ENCODE measurements at places on chromosomes 6 and 20.

GRCh38 chr6:13630499-13630898, 15.4 kb downstream of the NOL7 start:
- no peak for DNase-seq

GRCh38 chr20:58023346-58023745, 205.1 kb downstream of the ANKRD60 start:
- DNase-seq: peak; percentile 32

DNA sequence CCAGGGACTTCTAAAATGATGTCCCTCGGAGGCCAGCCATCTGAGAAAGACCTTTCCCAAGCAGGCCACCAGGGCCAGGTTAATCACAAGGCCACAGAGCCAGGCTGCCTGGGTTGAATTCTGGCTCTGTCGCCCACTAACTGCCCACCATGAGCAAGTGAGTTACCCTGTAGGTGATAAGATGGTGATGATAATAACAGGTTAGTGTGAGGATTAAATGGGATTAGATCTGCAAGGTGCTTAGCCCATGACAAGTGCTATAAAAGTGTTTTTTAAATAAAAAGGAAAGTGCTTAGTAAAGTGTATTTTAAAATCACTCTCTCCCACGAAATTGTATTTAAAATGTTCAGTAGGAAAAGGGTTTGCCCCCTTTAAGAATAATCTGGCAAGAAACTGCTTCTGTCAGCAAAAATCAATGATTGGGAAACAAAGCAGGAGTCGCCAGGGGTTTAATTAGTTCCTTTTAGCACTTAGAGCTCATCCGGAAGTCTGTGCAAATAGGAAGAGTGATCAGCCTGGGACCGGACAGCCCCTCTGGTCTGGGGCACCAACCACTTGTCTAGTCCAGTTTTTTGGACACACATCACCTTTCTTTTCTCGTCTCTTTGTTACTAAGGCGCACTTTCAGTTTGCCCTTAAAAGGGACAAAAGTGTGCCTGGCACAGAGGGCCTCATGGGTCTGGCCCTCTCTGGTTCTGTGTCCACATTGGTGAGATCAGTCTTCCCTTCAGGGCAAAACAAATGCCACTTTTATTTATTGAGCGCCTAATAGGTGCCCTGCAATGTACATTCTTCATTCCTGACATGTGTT, 150.4 kb downstream of the GRM4 start:
- no peak for DNase-seq

- DNase-seq: no peak
Observed at GRCh38 chr6:158905277-158905676, 86.1 kb upstream of the EZR start.

DNA sequence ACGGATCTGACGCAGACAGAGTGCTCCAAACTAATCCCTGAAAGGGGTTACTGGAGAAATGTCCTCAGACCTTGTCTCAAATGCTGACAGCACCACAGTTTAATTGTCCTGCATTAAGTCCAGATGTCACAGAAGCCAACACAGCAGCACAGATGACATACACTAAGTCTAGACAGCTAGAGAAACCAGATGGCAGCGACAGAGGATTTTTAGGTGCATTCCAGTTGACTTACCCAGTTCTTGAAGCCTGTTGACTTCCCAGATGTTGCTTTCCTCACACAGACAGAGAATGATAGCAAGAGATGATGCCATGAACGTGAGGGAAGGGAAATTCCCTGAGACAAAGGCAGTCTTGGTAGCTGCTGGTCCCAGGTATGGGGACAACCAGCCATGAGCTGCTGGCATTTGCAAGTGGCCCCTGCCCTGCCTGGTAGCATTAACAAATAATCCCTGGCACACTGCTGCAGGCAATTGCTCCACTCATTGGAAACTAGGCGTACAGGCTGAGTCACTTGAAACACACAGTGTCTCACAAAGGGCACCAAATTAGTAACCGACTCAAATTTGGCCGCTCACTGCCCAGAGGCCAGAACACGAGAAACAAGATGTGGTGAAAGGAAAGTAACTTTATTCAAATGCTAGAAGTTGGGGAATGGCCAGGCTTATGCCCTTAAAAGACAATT, 52.2 kb downstream of the ADGB start:
- no peak for DNase-seq

- DNase-seq: no peak
Observed at GRCh38 chr6:28995093-28995650, 9.9 kb downstream of the ZNF311 start.

- DNase-seq: no peak
Observed at GRCh38 chr6:15444881-15445280, 199.0 kb downstream of the JARID2 start.

- no peak for DNase-seq
Observed at GRCh38 chr6:12385316-12385715, 95.2 kb downstream of the EDN1 start.

GRCh38 chr6:144793744-144794143, 508.6 kb downstream of the UTRN start:
- DNase-seq: no peak

DNA sequence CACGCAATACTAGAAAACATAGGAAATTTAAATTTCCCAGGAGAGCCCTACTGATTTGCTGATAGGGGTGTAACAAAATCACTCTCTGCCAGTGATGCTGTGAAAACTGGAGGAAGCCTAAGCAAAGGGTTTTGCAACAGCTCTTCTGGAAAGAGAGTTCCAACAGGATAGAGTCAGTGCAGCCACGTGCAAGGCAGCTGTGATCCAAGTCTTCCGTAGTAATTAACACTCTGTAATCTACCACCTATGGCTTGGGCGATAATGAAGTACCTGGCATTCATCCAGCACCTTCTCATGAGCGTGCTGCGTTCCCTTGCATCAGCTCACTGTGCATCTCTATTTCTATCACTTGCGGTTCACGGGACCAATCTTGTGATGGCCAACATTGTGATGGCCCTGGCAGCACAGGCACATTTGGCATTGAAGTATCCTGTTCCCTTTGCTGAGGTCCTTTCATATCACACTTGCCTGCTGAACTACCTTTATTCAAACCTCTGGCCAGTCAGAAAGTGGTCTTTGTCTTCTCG, 48.2 kb downstream of the IRF4 start:
- no peak for DNase-seq

- no peak for DNase-seq
Observed at GRCh38 chr6:131316654-131317053, 181.4 kb downstream of the AKAP7 start.

DNA sequence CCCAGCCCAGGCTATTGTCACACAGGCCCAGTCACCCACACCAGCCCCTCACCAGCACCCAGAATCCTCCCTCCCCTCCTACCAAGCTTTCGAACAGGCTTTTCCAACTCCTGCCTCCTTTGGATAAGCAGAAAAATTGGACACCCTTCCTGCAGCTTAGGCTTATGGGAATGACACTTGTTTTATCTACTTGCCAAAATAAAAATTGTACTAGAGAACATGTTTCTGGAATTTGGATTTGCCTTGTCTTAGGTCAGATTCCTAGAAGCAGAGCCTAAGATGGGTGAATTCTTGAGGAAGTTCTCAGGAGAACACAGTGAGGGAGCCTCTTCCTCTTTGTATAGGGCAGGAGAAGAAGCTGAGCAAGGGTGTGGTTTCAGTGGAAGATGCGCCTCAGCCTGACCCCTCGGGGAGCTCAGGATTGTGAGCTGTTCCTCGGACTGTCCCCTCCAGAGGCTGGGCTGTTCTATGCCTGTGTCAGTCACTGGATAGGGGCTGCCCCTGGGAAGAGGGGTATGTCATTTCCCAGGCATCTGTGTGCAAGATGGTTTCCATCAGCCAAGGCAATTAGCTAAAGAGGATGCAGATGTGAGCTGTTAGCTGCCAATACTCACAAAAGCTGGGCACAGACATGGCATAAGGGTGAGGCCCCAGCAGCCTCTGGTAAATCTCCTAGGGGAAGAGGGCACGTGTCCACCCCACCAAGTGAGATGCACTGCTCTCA, 33.9 kb downstream of the ITPR3 start:
- DNase-seq: no peak

Measured in Caco-2 (cell line).